ENCODE measurements at places on chromosomes 12 and 14. TPM values are rescaled to one million over a fixed set of nuclear protein-coding genes. Genes with fewer than 3 reads are reported as not detected.

The DHRS1 gene
- total RNA-seq: 3.6 TPM

The KRT6A gene
- total RNA-seq: not detected

The CCDC198 gene
- total RNA-seq: not detected

The CCDC196 gene
- total RNA-seq: not detected

The OR6C6 gene
- total RNA-seq: not detected

The PCED1B gene
- 1.1 TPM for total RNA-seq

The PRB2 gene
- not detected for total RNA-seq

The PSMC1 gene
- total RNA-seq: 183 TPM

The TMEM121 gene
- 10.3 TPM for total RNA-seq

The DTX3 gene
- total RNA-seq: 8.1 TPM

Data from epithelial cell of umbilical artery (primary cell).